ENCODE measurements at places on chromosomes 16 and 17. TPM values are rescaled to one million over a fixed set of nuclear protein-coding genes. Genes with fewer than 3 reads are reported as not detected.
A peak's percentile ranks its signal among the peaks of the same experiment; 100 is the strongest.

- DNase-seq: no peak
Measured at GRCh38 chr16:89084411-89084810, 9.2 kb upstream of the ACSF3 start.

DNA sequence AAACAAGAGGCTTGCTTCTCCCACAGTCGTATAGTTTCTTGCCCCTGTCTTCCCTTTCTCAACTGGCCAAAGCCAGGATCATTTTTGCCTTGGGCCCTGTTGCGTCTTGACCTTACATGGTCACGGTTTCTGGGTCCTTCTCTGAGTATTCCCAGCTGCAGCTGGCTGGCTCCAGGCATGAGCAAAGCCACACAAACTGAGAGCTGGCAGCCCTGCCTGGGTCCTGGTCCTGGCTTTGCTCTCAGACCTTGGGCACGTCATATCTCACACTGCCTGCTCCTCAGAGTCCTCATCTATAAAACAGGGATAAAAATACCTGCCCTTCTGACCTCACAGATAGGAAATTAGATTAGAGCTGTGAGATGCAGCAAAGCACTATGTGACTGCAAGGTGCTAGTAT lies 277.6 kb downstream of the CBLN1 start:
- DNase-seq: no peak

The ZNF785 gene
- 7.7 TPM for total RNA-seq

- no peak for DNase-seq
Measured at GRCh38 chr16:13426269-13426668, 493.7 kb upstream of the ERCC4 start.

DNA sequence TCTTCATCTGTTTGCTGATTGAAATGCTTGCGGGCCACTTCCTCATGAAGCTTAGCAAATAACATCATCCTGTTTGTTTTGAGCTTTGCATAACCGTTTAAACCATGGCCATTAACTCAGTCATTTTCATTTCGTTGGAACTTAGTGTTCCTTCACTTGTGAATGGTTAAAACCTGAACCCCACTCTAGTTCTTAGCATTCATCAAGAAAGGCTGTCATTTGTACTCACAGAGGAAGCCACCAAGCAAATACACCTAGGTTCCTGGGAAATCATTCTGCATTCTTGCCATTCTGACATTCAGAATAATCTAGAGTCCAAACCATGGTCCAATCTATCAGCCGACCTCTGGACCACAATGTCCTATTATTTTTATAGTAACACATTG lies 8.4 kb upstream of the TAT start:
- DNase-seq: no peak

GRCh38 chr16:89863741-89864526 lies 9.5 kb upstream of the TCF25 start:
- DNase-seq: no peak

DNA sequence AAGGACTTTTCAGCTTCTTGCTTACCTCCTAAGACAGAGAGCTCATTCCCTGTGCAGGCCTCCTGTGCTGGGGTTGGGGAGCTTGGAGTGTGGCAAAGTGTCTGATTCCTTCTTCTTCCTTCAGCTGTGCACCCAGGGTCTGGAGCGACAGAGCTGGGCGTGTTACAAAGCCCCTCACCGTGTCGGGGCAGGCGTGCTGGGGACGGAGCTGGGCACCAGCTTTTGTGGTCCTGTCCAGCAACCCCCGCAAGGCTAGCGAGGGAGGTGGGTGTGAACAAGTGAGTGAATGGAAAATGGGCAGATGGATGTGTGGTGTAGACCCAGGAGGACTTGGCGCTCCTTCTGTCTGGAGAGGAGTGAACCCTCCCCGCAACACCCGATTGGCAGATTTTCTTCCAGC lies 23.7 kb downstream of the SOX8 start:
- no peak for DNase-seq

The KIFC3 gene
- 140 TPM for total RNA-seq

DNA sequence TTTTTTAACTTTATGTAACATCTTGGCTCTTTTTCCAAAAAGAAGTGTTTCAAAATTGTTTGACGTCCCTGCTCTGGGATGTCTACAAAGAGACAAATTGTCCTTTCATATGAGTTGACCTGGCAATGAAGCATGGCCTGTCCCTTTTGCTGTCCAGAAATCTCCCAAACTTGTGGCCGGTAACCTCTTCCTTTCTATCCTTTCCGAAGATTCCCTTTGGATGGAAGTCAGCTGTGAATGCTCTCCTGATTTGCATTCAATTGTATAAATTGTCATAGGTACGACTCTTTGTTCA lies 40.9 kb upstream of the FAM20A start:
- DNase-seq: no peak

The SLFN14 gene
- total RNA-seq: not detected

DNA sequence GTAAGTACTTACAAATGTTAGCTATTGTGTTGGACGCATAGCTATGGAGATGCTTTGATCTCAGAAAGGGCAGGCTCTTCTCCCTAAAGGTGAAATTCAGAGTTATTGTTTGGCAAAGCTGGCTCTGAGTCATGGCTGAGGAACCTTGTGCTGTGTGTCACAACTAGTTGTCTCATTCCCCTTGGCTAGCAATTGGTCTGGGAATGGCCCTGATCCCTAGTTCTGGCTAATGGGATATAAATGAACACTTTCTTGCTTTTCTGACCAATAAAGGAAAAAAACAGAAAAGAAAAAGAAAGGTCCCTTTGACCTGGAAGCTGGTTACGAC lies 210.6 kb downstream of the MAP2K4 start:
- DNase-seq: peak; percentile 9

DNA sequence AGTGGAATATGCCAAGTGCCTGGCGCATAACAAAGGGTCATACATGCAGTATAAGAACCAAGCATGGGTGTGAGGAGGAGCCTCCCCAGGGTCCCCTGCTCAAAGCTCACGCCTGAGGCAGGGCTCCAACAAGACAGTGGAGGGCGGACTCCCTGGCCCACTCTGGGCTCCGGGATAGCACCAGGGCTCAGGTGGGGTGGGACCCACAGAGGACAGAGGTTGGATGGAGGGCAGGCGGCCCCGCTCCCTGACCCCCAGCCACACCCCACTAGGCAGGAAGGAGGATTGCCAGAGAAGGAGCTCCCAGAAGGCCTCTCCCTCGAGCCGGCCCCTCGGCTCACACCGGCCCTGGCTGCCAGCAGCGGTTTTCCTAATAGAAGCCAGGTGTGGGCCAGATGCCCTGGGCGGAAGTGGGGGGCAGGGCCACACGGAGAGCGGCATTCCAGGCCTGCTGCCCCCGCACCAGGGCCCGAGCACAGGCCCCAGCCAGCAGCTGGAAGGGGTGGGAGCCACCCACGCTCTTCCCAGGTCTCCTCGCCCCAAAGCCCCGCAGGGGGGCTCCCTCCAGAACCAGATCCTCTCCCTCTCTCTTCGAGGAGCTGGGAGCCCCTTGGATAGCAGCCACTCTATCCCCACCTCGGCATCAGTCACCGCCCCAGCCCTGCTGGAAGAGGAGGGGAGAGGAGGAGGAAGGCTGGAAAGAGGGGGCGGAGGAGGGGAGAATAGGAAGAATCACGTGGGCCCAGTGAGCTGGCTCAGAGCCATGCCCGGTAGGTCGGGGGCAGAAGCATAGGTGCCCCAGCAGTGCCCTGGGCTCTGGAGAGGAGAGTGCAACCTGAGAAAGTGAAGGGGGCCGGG lies 21.0 kb downstream of the VASN start:
- no peak for DNase-seq

DNA sequence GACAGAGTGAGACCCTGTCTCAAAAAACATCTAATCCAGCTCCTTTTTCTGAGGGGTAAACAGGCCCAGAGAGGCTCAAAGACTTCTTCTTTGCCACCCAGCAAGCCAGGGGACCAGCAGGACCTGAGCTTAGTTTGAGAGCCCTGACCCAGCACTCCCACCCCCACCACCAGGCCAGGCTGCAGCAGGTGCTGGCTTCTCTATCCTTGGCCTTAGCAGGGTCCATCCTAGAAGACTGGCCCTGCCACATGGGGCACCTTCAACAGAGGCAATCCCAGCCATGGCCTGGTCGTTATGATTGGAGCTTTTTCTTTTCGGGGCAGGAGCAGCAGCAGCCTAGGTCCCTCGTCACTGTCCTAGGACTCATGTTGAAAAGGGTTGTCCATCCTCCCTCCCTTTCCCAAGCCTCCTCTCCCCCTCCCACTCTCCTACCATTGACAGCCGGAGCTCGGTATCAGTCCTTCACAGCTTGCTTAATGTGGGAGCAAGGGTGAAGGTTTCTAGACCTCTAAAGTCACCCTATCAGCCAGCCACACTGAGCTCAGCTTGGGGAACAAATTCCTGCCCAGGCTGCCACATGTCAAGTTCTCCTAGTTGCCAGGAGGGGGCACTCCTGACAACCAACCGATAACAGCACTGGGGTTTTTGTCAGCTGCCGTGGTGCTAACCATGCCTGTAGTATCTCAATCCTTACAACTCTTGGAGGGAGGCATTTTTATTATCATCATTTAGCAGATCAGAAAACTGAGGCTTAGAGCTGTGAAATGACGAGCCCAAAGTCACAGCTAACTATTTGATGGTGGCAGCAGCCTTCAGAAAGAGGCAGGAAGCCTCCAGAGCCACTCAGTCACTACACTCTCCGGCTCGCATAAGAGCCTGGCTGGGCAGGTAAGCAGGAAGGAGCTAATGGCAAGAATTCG lies 11.2 kb downstream of the MRPL27 start:
- DNase-seq: peak; percentile 58

- DNase-seq: no peak
Measured at GRCh38 chr17:64410750-64411490, 20.3 kb upstream of the PECAM1 start.

DNA sequence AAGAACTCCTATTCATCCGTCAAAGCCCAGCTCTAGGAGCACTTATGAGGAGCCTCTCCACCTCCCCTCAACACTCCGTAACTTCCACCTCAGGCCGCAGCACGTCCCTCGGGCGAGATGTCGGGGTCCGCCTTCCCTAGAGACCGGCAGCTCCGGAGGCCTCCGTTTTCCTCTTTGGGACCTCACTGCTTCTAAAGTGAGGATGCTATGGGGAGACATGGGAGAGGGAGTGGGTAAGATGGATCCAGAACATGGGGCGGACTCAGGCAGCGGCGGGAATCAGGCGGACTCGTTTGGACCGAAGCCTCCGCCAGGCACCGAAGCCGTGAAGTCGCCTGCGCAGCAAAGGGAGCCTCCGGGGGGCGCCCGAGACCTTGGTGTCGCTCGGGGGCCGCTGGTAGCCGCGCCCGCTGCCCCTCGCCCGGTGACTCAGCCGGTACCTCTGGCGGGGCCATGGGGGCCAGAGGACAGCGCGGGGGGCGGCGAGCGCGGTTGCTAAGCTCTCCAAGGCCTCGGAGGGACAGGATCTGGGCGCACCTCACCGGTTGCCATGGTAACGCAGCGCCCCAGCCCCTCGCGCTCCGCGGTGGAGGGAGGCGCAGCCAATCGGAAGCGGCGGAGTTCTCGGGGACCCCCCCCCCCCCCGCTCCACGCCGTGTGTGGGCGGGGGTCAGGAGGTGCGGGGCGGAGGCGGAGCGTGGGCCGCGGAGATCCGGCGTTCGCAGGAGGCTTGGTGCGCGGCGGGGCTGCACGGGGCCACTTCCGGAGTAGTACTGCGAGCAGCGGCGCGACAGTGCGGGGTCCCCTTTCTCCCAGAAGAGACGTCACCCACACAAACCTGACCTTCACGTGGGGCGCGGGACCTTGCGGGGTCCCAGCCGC lies 1.3 kb upstream of the HIC1 start:
- no peak for DNase-seq

DNA sequence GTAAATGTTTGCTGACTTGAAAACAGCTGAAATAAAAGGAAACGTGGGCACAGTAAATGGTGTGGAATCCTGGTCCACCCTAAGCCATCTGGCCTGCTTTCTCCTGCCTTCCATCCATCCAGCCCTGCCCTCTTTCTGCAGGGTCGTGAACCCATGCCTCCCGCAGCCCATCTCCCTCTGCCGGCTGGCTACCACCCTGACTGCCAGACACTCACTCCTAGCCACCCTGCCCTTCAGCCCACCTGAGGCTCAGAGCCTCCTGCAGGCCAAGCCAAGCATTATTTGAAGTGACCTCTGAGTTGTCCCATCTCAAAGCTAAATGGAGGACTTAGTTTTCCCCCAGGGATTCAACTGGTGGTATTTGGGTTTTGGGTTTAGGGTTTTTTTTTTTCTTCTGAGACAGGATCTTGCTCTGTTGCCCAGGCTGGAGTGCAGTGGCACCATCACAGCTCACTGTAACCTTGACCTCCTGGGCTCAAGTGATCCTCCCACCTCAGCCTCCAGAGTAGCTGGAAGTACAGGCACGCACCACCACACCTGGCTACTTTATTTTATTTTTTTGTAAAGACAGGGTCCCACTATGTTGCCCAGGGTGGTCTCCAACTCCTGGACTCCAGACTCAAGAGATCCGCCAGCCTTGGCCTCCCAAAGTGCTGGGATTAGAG lies 8.4 kb downstream of the ZDHHC1 start:
- DNase-seq: no peak

DNA sequence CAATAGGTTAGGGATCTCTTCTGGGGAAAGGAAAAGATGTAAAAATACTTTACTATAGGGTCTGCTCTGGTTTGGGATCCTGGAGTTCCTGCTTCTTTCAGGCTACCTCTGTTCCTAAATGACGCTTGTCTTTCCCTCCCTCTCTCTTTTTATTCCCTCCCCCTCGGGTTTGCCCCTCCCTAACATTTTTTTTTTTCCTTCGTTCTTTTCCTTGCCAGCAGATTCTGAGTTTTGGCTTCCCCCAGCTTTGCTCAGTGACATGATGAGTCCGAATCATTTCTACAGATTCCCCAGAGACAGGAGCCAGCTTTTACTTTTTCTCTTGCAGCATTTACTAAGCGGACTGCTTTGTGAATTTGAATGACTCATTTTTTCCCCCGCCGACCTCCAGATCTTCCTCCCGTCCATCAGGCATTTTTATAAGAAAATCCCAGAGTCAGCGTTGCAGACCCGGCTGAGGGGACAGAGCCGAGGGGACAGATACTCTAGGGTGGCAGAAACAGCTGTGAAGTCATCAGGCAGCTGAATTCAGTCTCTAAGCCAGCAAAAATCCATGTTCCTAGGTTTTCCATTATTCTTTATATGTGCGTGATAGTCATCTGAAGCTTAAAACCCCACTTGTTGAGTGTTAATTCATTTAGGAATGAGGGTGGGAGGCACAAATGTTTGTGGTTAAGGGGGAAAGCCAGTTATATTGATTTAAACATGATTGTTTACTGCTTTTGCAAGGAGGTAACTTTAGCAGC lies at the start of gene TMEM100:
Gene TMEM100, minus strand, starts transcription at position 123 of the 746 bp plus-strand sequence. CDS start 1,794 bp downstream, outside the sequence.
- DNase-seq: peak; percentile 40

The KPNB1 gene
- 482 TPM for total RNA-seq

GRCh38 chr16:83354015-83354414 lies 453.8 kb upstream of the HSBP1 start:
- no peak for DNase-seq

DNA sequence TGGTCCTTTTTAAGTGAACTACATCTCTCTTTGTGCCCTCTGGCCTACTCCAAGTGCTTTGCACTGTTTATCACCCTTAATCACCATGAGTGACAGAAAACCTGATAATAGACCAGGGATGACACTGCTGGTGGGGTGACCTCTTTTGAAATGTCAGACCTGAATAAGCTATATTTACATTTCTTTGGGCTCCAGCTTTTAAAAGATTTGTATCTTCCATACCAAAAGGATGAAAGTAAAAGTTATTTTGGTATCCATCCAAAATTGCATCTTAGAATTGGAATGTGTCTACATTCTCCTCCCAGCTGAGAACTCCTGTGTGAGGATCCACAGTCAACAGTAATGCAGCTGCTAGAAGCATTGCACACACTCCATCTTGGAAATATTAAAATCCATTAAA lies 370.0 kb downstream of the CDH11 start:
- no peak for DNase-seq

GRCh38 chr16:5056352-5056751 lies 9.4 kb downstream of the C16orf89 start:
- no peak for DNase-seq

GRCh38 chr16:49486400-49486799 lies 112.8 kb downstream of the C16orf78 start:
- DNase-seq: no peak
